ENCODE measurements at places on chromosomes 7 and 10.
A peak's percentile ranks its signal among the peaks of the same experiment; 100 is the strongest.

DNA sequence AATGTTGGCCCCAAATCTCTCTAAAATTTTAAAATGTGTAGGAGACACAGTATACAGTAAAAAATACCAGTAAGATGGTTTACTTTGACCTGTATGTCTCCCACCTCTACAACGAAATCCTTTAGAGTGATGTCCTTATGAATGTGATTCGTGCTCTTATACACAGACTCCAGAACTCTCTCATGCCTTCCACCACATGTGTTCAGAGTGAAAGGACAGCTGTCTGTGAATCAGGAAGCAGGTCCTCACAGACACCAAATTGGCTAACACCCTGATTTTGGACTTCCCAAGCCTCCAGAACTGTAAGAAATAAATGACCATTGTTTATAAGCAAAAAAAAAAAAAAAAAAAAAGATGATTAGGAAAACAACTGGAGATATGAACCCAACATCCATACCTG, 35.2 kb downstream of the RNF133 start:
- DNase-seq = no peak

DNA sequence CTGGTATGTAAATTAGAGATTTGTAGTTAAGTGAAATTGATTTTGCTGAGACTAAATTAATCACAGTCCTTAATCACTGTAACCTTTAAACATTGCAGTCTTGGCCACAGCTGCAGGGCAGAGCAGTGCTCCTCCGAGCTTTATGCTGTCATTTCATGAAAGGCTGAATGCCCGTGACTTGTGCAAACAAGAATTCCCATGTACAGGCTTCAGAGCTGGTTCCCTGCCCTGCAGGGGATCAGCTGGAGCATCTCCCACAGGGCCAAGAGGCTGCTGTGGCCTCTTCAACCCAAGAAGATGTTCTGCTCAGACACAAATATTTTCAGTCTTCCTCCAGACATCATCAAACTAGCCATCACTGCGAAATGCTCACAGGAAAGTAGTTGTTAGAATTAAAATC, 419.1 kb downstream of the AUTS2 start:
- DNase-seq = no peak

DNA sequence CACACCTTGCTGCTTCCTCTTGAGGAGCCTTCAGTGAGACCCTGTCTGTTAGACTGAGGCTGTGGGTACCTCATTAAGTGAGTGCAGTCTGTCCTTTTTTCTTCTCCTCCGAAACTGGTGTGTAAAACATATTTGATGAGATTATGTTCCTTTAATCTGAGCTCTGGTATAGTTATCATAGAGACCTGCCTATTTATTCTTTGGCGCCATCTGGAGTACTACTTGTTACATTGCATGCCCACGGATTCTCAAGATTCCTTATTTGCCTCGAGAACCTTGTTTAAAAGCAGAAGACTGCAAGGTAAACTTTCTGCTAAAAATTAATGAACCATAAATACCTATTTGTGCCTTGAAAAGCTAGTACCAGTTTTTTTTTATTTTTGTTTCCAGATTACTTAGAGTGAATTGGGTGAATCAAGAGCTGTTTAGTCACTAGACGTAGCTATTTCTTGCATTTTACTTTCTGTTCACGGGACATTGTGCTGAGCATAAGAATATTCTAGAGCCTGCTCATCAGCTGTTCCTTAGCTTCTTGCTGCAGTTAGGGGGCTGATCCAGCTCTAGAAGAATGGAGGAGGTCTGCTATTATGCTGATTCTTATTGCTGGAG, 16.9 kb upstream of the STMP1 start:
- peak; percentile 11 for DNase-seq

GRCh38 chr10:124912101-124912886, 29.6 kb upstream of the ZRANB1 start:
- DNase-seq = no peak

DNA sequence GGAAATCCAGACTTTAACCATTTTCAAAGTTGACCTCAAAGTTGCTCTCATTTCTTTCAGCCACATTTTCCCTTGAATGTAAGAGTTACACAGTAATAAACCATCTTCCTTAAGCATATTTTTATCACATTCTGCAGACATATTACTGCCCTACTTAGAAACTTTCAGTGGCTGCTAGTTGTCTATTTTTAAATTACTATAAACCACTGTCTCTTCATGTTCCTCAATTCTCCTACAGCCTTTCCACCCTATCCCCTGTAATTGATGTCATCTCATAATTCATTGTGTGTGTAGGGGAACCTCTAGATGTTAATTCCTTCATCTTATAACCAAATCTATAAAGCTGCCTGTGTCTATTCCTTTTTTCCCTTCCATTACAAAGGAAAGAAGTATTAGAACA, 78.1 kb upstream of the STRIP2 start:
- no peak for DNase-seq

DNA sequence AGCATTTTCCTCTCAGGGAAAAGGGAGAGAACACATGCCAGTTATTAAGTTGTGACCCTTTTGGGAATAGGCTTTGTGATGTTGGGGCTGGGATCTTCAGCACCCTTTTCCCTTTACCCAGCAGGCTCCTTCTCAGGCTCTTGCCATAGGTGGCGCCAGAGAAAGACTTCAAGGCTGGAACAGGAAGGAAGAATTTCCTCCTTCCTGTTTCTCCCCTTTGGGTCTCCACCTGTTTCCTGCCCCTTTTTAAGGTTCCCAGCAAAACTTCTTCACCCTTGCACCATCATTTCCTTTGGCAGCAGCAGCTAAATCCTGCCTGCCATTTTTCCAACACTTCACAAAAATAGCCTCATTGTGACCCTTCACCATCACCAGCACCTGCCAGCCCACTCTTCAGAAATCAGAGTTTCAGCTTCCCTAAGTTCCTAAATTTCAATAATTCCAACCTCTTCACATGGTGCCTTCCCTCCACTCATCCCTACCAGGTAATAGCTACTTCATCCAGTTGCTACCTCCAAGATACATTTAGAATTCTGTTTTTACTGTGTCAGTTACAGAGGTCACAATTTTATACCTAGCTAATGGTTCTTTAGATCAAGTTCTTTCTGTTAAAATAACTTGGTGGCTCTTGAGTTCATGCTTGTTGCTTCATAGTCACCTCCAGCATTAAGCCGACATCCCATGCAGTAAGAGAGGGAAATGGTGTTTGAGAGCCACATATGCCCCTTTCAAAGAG, 22.4 kb upstream of the FOXK1 start:
- DNase-seq = no peak

DNA sequence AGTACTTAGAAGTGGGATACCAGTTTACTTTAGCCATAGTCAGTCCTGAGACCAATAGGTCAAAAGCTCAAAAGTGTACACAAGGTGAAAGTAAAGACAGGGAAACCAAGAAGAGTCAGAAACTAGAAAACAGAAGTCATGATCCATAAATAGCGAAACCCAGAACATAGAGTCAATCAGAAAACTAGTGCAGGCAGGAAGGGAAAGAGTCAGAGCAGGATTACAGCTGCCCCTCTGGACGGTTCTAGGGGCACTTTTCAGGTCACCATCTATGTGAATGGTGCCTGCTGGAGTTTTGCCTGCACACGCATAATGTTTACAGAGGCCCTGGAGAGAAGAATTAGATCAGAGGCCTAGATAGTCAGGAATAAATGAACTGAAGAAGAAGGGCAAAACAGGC, 22.4 kb upstream of the DMTF1 start:
- no peak for DNase-seq

DNA sequence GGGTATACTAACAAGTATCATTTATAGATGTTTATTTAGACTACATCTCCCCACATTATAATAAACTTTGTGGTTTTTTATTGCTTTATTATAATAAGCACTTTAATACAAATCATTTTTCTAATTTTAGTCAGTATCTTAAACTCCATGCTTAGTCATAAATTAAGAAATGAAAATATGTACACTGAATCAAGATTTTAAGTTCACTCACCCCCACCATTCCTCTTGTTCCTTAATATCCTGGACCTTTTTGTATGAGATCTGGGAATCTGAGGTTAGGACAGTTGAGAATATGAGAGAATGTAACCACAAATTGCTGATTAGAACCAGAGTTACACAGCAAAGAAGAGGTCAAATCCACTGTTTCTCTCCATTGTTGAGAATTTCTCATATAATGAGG, 93.6 kb upstream of the WNT16 start:
- DNase-seq = no peak

GRCh38 chr7:13725591-13725990, 263.9 kb downstream of the ETV1 start:
- DNase-seq = no peak

- DNase-seq = no peak
Observed at GRCh38 chr10:30778769-30779168, 149.2 kb upstream of the LYZL2 start.
